ENCODE measurements at places on chromosomes 4 and X. TPM values are rescaled to one million over a fixed set of nuclear protein-coding genes. Genes with fewer than 3 reads are reported as not detected.

- H3K27me3 ChIP-seq, result no peaks in the 10 kb centered on the region
- no peak overlapping the region for H3K4me3 ChIP-seq
- no peak overlapping the region for H3K27ac ChIP-seq
- no peaks in the 10 kb centered on the region for H3K4me1 ChIP-seq
These were observed 21.3 kb downstream of the MMRN1 start for GRCh38 chr4:89915937-89916336.

Gene ARHGAP36
- total RNA-seq, result not detected

GRCh38 chr4:120156120-120156718 lies 89.6 kb upstream of the MAD2L1 start:
- H3K27me3 ChIP-seq, result no peaks in the 10 kb centered on the region
- H3K36me3 ChIP-seq, result no peaks in the 10 kb centered on the region
- no peak for DNase-seq
- no peak overlapping the region for H3K27ac ChIP-seq

- no peak for DNase-seq
- no peaks in the 10 kb centered on the region for H3K27me3 ChIP-seq
- no peak overlapping the region for H3K4me3 ChIP-seq
These were observed 22.1 kb downstream of the PIR start for GRCh38 chrX:15471028-15471427.

GRCh38 chr4:147550626-147551246 lies 66.5 kb upstream of the TMEM184C start:
- H3K4me1 ChIP-seq, result peaks cover 42% of the 10 kb centered on the region
- no peak for DNase-seq

DNA sequence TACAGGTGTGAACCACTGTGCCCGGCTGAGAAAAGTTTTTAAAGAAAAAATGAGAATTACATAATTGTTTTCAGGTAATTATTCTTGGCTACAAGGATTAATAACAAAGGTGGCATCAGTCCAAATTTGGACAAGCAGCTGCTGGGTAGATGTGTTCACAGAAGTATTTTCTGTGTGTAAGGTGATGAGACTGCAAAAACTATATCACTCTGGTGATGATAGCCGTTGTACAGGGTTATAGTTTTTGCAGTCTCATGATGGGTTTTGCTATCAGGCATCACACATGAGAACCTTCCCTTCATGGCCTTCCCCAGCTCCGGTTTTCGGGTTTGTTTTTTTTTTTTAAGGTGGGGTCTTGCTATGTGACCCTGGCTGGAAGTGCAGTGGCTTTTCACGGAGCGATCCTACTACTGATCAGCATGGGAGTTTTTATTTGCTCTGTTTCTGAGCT lies 5.1 kb upstream of the SLC10A3 start:
- H3K27me3 ChIP-seq, result no peaks in the 10 kb centered on the region
- H3K36me3 ChIP-seq, result no peaks in the 10 kb centered on the region
- no peaks in the 10 kb centered on the region for H3K4me1 ChIP-seq
- H3K27ac ChIP-seq, result no peak overlapping the region

GRCh38 chr4:1879485-1879884 lies 8.3 kb downstream of the NSD2 start:
- peak overlapping the region; percentile 7 for H3K27ac ChIP-seq
- H3K4me1 ChIP-seq, result peaks cover 9% of the 10 kb centered on the region
- peak; percentile 32 for DNase-seq
- no peaks in the 10 kb centered on the region for H3K36me3 ChIP-seq

DNA sequence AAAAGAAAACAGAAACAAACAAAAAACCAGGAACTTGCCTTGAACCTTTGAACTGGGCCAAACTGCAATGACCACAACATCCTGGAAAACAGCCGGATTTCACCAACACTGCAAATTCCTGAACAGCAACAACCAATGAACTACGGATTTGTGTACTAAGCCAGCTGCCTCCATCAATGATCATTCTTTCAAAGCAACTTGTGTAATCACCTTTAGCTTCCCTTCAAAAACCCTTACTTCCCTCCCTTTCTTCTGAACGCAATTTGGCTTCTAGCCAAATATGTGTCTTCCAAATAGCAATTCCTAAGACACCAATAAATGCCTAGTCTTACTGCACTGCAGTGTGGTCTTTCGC lies 98.5 kb upstream of the FAM47C start:
- H3K36me3 ChIP-seq, result no peaks in the 10 kb centered on the region
- H3K4me3 ChIP-seq, result no peak overlapping the region
- no peak for DNase-seq
- H3K4me1 ChIP-seq, result no peaks in the 10 kb centered on the region
- no peaks in the 10 kb centered on the region for H3K27me3 ChIP-seq

Gene USP11
- total RNA-seq, result 31.8 TPM

DNA sequence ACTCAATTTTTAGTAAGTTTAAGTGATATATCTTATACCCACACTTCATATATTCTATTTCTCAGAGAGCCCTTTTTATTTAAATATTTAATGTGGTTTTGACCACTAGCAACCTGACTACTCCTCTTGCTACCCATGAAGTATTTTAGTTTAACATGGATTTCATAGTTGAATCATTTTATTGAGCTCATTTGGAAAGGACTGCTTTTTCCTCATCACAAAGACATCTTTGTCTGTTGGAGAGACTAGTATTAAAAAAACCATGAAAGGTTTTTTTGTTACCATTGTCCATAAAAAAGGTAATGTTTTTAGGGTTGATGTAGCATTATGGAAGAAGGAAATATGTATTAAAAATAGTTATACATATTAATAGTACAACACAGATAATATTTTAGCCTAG lies 139.5 kb downstream of the RAPGEF2 start:
- H3K27me3 ChIP-seq, result no peaks in the 10 kb centered on the region
- H3K4me1 ChIP-seq, result no peaks in the 10 kb centered on the region
- no peak overlapping the region for H3K4me3 ChIP-seq
- DNase-seq, result no peak
- H3K27ac ChIP-seq, result no peak overlapping the region
- H3K36me3 ChIP-seq, result no peaks in the 10 kb centered on the region

- H3K27me3 ChIP-seq, result peaks cover 93% of the 10 kb centered on the region
- no peak overlapping the region for H3K27ac ChIP-seq
- peak overlapping the region; percentile 7 for H3K4me3 ChIP-seq
- DNase-seq, result no peak
These were observed 2.0 kb upstream of the ARX start for GRCh38 chrX:25017667-25018247.

DNA sequence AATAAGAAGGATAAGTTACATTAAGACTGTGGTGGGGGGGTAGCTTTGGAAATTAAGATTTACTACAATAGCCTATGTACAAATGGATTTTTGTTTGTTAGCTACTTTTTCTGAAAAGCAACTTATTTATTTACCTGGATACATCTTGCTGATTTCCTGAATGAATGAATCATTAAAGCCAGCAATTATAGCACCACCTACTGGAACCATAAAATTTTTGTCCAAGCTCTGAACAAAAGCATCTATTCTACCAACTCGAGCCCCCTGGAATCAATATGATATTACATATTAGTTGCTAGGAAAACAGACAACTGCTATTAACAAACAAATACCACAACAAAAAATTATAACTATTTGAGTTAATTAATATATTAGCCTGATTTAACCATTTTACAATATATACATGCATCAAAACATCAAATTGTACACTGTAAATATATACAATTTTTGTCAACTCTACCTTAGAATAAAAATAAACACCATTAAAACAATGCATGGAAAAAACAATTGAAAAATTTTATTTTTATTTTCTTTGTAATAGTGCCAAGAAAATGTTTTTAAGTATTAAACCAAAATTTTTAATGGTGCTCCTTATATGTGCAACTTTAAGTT lies 15.3 kb downstream of the SEPSECS start:
- no peaks in the 10 kb centered on the region for H3K36me3 ChIP-seq
- no peak overlapping the region for H3K4me3 ChIP-seq
- DNase-seq, result no peak
- H3K27me3 ChIP-seq, result no peaks in the 10 kb centered on the region

DNA sequence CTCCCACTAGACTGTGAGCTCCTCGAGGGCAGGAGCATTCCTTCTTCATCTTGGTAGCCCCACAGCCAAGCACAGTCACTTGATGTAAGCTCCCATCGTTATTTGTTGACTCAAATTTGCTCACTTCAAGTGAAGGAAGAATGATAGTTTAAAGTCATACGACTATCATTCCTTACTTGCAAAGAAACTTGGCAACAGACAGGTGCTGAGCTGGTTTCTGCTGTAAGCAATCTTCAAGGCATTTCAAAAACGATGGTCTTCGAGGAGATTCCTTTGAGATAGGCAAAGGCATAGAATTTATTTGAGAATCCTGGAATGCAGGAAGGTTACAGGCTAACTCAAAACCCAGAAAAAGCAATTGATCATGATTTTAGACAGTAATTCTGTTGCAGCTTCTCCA lies 64.8 kb downstream of the QDPR start:
- no peaks in the 10 kb centered on the region for H3K36me3 ChIP-seq
- H3K27ac ChIP-seq, result no peak overlapping the region
- no peaks in the 10 kb centered on the region for H3K27me3 ChIP-seq
- H3K4me3 ChIP-seq, result no peak overlapping the region
- H3K4me1 ChIP-seq, result peaks cover 18% of the 10 kb centered on the region

Gene GPR50
- total RNA-seq, result not detected

DNA sequence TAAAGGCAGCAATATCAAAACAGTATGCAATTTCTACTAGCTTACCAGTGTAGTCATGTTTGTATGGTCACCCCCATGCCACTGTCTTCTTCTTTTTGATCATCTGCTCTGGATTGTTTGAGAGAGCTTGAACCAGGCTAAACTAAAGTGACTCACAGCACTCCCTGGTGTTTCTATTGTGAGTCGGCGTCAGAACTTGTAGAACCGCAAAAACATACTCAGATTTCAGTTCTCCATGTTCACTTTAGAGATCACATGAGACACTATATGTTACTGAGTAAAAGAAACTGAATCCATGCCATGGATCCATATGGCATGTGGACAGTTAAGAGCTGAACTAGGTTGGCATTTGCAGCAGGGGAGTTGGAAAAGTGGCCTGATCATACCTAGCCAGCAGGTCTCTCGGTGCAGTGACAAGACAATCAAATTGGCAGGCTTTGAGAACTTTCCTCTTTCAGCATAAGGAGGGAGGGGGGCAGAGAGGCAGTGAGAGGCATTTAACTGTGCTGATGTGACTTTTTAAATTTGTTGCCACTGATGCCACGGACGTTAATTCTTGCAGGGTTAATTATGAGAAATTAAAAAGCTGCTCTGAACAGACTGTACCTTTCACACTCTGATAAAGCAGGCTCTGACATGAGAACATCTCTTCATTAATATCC lies 88.4 kb downstream of the AFF2 start:
- no peaks in the 10 kb centered on the region for H3K36me3 ChIP-seq
- DNase-seq, result no peak
- H3K27ac ChIP-seq, result no peak overlapping the region

DNA sequence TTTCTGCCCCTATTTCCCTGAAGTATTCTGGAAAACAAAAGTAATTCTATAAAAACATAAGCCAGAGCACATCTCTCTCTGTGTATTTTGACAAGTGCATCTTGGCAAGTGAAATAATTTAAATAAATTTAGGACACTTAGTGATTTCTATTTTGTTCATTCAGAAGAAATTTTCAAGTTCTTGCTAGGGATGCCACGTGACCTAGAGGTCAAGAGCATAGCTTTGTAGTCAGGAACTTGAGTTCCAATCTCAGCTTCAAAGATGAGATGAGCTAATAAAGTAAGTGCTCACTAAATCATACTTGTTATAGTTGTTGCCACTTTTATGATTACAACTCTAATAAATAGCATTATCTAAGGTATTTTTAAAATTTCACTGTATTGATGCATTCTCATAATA lies 13.8 kb downstream of the KDR start:
- H3K27ac ChIP-seq, result no peak overlapping the region
- H3K4me3 ChIP-seq, result no peak overlapping the region
- no peak for DNase-seq
- no peaks in the 10 kb centered on the region for H3K27me3 ChIP-seq
- H3K36me3 ChIP-seq, result no peaks in the 10 kb centered on the region

Gene NEIL3
- 7.4 TPM for total RNA-seq

- H3K27ac ChIP-seq, result no peak overlapping the region
- no peaks in the 10 kb centered on the region for H3K27me3 ChIP-seq
- H3K4me1 ChIP-seq, result no peaks in the 10 kb centered on the region
These were observed 69.6 kb downstream of the SERTM2 start for GRCh38 chrX:111581086-111581485.

- no peaks in the 10 kb centered on the region for H3K36me3 ChIP-seq
- no peak overlapping the region for H3K4me3 ChIP-seq
- no peaks in the 10 kb centered on the region for H3K27me3 ChIP-seq
- H3K27ac ChIP-seq, result no peak overlapping the region
These were observed 93.2 kb upstream of the ATP8A1 start for GRCh38 chr4:42750091-42750490.

Gene FHDC1
- total RNA-seq, result 0.36 TPM

- H3K36me3 ChIP-seq, result no peaks in the 10 kb centered on the region
- H3K4me1 ChIP-seq, result peaks cover 4% of the 10 kb centered on the region
- DNase-seq, result no peak
- no peak overlapping the region for H3K4me3 ChIP-seq
- H3K27ac ChIP-seq, result no peak overlapping the region
- H3K27me3 ChIP-seq, result no peaks in the 10 kb centered on the region
These were observed 280.3 kb downstream of the SPRY1 start for GRCh38 chr4:123676890-123677229.

DNA sequence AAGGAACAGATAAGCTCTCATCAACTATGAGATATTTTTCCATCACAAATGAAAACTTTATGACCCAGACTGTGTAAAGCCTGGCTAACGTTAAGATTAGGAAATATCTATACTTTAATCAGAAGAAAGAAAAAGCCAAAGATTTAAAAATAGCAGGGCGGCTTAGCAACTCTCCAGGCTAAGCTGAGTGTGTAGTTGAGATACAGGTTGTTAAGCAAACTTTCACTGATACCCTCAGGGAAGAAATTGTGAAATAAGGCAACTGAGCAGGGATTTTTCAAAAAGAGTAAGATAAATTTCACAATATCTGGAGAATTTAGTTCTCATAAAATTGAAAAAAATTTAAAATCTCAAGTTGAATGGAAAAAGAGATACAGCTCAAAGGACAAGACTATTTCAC lies 382.0 kb downstream of the RAPGEF2 start:
- peaks cover 3% of the 10 kb centered on the region for H3K4me1 ChIP-seq
- DNase-seq, result no peak
- H3K36me3 ChIP-seq, result no peaks in the 10 kb centered on the region
- peaks cover 2% of the 10 kb centered on the region for H3K27me3 ChIP-seq

DNA sequence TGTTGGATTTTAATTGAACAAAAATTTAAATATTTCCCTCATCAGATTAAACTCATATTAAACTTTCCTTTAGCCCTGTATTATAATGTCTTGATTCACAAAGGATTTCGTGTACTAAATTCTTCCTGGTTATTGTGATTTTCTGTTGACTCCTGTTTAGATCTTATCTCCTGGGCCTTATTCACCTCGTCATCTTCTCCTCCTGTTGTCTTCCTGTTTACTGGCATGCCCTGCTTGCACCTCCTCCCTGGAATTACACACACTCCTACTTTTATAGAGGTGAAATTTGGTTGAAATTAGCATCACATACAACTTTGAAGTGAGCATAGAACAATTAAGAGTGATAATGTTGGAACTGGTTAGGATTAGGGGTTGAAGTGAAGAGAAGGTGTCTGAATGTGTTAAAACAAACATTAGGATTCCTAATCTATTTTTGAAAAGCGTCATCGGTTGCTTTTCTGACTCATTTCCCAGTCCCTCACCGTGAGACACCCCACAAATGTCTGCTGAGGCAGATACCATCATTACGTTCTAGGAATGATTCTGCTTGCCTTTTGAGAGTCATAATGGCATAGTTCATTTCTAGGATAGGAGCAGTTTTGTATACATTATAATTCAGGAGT lies 32.5 kb downstream of the TLL1 start:
- no peaks in the 10 kb centered on the region for H3K36me3 ChIP-seq
- H3K4me1 ChIP-seq, result no peaks in the 10 kb centered on the region
- H3K4me3 ChIP-seq, result no peak overlapping the region
- no peaks in the 10 kb centered on the region for H3K27me3 ChIP-seq

Gene FAM47A
- not detected for total RNA-seq

Gene TMEM150C
- total RNA-seq, result 7.1 TPM

GRCh38 chrX:1242891-1243402 lies 25.7 kb upstream of the CSF2RA start:
- no peaks in the 10 kb centered on the region for H3K27me3 ChIP-seq
- peak; percentile 68 for DNase-seq

Gene IL21
- not detected for total RNA-seq
